Uterine smooth muscle cell (primary cell): ENCODE measurements at places on chromosomes 6 and 20. TPM values are rescaled to one million over a fixed set of nuclear protein-coding genes. Genes with fewer than 3 reads are reported as not detected.

HEY2 gene
- total RNA-seq = not detected in 2 replicates

SLC22A3 gene
- 1.8 and 2.9 TPM in 2 replicates for total RNA-seq

KIFC1 gene
- 15.0 and 57.7 TPM in 2 replicates for total RNA-seq

C6orf118 gene
- total RNA-seq = not detected in 2 replicates

SLC26A8 gene
- total RNA-seq = not detected in 2 replicates

HLA-G gene
- total RNA-seq = not detected in 2 replicates

MCHR2 gene
- not detected in 2 replicates for total RNA-seq

GSTA3 gene
- total RNA-seq = not detected in 2 replicates

DLK2 gene
- total RNA-seq = 0.66 and 1.1 TPM in 2 replicates

GLP1R gene
- not detected in 2 replicates for total RNA-seq

KIF6 gene
- total RNA-seq = 0.33 and 0.87 TPM in 2 replicates

WFDC12 gene
- total RNA-seq = not detected in 2 replicates

TSBP1 gene
- total RNA-seq = under 0.01 TPM in 1 of 2 replicates, not detected in the other

BPIFB1 gene
- not detected in 2 replicates for total RNA-seq

PLEKHG1 gene
- 1.3 and 2.0 TPM in 2 replicates for total RNA-seq

WTAP gene
- total RNA-seq = 102 and 115 TPM in 2 replicates

POU3F2 gene
- under 0.01 TPM in 1 of 2 replicates, not detected in the other for total RNA-seq
